ENCODE measurements at places on chromosomes 13 and 19.

DNA sequence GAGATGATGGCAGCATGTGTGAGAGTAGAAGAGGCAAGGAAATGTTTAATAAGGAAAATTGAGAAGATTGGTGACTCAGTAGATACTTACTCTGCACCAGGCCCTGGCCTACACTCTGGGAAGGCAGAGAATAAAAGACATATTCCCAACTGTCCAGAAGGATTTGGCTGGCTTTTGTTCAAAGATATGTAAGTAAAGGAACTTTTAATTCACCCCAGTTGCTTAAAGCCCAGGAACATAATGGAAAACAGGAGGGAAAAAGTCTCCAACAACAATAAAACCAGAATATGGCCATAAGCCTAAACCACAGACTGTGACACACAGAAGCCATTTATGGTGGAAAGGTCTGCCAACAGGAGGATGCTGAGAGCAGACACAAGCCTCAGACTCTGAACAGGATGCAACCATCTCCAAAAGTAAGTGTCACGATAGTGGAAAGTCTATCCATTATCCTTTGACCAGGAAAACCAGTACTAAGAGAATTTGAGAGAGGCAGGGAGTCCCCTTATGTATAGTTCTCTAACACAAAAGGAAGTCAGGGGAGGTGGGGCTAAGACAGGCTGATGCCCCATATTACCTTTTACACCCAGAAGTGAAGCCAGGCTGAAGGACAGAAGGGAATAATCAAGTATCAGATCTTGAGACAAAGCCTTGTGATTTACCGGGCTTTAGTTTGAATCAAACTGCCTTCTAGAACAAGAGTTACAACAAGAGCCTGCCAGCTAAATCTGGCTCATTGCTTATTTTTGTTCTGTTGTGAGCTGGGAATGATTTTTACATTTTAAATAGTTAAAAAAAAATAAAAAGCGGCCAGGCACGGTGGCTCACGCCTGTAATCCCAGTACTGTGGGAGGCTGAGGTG lies 169.5 kb upstream of the STARD13 start:
- DNase-seq, result no peak

GRCh38 chr19:33468361-33469170 lies 53.0 kb downstream of the PEPD start:
- DNase-seq, result no peak

DNA sequence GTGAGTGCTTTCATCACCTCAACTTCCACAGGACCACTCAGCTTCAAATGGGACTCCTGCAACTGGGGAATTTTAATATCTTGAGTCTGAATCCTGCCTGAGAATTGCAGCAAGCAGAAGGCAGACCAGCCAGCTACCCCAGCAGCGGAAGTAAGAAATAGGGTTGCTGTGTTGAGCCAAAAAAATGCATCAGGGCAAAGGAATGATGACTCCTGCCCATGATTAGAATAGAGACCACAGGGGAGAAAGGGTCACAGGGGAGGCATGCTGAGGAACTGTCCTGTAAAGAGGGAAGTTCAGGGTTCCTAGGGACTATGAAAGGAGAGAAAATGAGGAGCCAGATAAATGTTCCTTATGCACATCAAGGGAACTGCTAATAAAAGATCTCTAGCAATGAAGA lies 370.2 kb downstream of the KCTD12 start:
- DNase-seq, result peak; percentile 93

DNA sequence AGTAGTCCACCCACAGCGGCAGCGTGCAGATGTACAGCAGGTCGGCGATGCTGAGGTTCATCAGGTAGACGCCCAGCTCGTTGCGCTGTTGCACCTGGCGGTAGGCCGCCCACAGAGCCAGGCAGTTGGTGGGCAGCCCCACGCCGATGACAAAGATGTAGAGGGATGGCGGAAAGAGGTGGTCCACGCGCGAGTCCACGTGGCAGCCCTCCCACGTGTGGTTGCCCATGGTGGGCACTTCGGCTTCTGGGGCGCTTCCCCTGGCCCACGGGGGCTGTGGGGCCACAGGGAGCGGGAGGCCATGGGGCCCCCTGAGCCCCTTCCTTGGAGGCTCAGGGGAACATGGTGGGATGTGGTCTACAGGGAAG lies 7.0 kb upstream of the OPA3 start:
- no peak for DNase-seq

GRCh38 chr13:29624997-29625396 lies 29.5 kb upstream of the SLC7A1 start:
- no peak for DNase-seq

DNA sequence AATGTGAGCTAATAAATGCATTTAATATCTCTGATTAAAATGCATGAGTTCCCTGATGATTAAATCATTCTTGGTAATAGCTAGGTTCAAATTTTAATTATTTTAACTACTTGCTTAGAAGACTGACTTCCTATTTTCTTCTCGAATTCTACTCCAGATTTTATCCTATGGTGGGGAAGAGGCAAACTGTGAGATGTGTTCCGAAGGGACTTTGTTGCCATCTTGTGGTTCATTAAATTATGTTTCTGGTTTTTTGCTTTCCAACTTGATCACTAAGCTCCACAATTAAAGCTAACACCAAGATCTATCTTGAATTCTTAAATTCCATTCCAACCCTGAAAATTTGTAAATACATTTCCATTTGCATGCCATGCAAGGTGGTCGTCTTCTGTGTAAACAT lies 538.4 kb upstream of the PCDH20 start:
- DNase-seq, result peak; percentile 40

DNA sequence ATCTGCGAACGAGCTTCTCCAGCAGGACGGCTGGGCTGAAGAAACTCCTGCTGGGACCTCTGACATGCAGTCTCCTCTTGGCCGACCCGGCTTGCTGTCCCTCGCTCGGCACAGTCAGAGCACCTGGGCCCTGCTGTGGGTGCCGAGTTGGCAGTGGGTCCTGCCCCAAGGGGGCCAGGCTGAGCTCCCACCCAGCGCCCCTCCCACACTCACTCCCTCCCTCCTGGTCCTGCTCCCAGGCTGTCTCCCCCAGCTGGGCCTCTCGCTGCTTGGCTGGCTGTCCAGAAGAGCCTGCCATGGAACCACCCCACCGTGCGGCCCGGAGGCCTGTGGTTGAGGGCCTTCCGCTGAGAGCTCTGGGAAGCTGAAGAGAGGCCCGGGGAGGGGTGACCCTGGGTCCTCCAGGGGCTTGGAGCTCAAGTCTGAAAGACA lies 6.0 kb downstream of the AKT2 start:
- peak; percentile 87 for DNase-seq

DNA sequence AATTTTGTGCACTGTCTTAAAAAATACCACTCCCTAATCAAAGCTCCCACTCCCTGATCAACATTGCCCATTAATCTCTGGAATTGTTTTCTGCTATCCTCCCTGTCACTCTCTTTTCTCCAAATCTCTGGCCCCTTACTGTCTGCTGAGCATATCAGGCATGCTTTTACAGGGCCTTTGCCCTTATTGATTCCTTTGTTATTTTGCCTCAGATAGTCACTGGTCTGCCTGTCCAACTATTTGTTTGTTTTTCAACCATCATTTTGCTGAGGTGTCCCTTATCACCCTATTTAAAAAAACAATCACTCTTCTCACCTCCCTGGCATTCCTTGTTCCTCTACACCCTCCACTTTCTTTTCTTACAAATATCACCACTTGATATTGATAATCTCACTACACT lies 153.0 kb downstream of the PCDH9 start:
- DNase-seq, result no peak

- DNase-seq, result peak; percentile 25
These were observed 1.9 kb downstream of the SAFB start for GRCh38 chr19:5624741-5625278.

DNA sequence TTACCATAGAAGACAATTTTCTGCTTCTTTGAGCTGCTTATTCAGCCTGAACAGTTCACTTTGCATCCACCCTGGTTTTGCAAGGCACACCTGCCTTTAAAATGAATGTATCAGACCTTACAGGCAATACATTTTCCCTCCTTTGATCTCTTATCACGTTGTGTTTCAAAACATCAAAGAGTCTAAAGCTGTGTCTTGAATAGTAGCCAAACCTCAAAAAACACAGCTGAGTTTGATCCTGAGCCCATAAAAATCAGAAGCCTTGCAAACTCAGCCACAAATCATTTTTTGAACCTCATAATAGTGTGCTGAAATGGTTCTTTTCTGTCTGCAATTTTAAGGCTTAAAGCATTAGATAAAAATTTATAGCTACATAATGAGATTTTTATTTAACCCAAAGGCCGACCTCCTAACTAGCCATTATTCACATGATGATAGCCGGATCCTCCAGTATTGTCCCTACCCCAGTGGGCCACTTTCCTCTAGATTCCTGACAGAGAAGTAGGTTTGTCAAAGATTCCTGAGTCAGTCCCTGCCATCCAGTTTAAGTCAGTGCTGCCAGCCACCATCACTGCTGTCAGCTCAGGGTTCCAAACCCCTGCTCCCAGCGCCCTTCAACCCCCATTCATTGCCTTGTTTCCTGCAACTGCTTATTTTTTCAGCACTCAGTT lies 71.8 kb downstream of the CAB39L start:
- peak; percentile 41 for DNase-seq

DNA sequence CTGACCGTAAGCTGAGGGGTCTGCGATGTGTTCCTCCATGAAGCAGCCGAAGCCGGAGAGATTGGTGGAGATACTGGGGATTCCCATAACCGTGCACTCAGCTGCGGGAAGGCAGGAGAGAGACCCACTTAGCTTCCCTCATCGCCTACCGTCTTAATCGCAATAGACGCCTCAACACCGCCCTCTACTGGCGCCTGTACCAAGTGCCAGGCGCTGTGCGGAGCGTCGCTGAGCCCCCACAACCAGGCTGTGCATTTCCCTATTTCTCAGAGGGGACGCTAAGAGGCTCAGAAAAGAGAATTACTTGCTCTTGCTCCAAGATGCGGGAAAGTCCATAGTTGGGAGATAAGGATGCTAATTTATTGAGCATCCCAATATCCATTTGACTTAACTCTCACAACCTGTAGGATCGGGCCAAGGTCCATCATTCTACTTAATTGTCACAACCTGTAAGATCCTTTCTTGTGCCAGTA lies 5.8 kb downstream of the FTL start:
- peak; percentile 88 for DNase-seq

DNA sequence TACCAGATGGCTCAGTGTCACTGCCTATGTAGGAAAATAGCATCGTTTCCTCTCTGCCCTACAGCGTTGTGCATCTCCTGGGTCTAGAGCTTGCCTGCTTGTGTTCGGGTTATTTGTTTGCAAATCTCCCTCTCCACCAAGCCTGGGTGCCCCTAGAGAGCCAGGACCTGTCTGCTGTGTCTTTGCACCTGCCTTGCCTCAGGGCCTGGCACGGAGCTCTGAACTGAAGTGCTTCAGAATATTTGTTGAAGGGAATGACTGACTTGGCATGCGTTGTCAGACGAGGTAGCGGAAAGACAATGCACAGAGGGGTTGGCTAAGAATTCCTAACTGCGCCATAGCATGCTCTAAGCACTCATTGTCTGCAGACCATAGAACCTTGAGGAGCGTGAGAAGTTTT lies 263.4 kb downstream of the FGF9 start:
- DNase-seq, result no peak

DNA sequence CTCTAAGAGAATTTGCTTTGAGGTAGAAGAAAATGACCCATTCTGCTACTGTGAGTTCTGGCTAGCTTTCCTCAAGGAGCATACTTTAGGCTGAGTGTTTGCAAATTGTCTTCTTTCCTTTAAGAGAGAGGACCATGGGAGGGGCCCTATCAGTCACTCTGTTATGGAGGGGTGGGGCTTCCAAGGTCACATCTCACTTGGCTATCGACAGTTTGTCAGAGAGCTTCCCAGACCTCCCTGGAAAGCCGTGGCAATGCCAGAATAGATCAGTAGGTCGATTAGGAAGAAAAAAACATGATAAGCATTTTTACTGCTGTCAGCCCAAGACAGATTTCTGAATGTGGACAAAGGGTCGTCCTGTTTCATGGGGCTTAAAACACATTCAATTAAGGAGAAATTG lies 93.3 kb downstream of the OXGR1 start:
- no peak for DNase-seq

GRCh38 chr19:39223703-39224279 lies 19.7 kb upstream of the SYCN start:
- peak; percentile 62 for DNase-seq

DNA sequence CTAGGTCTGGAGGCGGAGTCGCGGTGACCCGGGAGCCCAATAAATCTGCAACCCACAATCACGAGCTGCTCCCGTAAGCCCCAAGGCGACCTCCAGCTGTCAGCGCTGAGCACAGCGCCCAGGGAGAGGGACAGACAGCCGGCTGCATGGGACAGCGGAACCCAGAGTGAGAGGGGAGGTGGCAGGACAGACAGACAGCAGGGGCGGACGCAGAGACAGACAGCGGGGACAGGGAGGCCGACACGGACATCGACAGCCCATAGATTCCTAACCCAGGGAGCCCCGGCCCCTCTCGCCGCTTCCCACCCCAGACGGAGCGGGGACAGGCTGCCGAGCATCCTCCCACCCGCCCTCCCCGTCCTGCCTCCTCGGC lies at the start of gene SLC5A5:
TSS of gene SLC5A5 (plus strand) at position 68 of the 373 bp plus-strand sequence. CDS start 375 bp downstream, outside the sequence.
- DNase-seq, result no peak

DNA sequence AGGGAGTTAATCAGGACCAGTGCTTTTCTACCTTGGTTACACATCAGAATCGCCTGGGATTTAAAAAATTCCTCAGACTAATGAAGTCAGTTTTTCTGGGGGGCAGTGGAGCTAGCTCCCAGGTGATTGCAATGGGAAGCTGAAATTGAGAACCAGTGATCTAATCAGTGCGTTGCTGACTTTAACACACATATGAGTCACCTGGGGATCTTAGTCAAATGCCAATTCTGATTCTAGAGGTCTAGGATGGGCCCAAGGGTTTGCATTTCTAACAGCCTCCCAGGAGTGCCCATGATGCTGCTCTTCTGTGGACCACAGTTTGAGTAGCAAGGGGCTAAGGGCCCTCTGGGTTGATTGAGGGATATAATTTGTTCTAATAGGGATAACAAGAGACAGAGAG lies 54.5 kb downstream of the KL start:
- DNase-seq, result peak; percentile 13

DNA sequence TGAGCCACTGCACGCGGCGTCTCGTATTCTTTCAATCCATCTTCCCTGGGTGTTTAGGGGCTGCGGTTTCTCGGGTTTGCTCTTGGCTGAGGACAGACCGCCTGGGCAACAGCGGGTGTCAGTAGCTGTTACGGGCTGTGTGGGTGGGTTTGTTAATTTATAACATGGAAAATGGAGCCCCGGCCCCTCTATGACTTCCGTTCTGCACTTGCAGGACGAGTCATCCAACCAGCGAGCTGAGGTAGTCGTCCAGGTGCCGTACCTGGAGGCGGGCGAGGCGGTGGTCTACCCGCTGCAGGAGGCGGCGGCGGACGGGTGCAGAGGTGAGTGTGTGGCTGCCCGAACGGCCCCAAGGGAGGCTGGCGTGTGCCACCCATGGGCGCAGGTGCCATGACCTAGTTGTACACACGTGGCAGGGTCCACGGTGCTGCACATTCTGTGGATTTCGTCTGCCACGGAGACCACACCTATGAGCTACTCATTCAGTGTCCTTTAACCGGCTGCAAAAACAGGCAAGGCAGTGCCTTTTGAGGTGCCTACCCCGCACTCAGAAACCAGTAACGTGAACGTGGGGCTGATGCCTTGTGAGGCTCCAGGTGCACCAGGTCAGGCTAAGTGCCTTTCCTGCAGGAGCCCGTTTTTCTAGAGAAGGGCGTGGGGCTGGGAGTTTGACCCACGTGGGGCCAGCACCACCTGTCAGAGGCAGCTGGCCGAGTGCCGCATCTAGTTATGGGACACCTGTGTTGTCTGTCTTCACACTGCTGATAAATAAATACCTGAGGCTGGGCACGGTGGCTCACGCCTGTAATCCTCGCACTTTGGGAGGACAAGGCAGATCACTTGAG lies 10.9 kb downstream of the POLR2E start:
- no peak for DNase-seq

All from choroid plexus epithelial cell (primary cell).